Effector CD8-positive, alpha-beta T cell (primary cell): ENCODE measurements at places on chromosomes 16 and 17.

- DNase-seq, result no peak
These were observed 11.2 kb upstream of the SPN start for GRCh38 chr16:29651774-29652349.

GRCh38 chr16:709566-710499, 4.2 kb upstream of the FBXL16 start:
- DNase-seq, result no peak

DNA sequence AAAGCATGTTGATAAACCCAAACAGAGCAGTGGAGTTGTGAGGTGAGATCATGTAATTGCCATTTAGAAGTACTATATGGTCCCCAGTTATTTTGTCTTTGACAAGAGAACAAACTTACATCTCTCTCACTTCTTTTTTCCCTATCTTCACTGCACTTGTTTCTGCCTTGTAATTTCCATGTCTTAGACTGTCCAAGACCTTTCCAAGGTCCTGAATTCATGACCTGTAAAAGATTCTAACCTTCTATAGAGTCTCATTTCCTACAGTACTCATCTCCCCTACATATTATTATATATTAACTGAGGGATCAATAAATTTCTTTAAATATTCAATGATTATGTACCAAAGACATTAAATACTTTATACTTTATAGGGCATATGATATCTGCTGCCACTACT, 295.3 kb upstream of the KIF2B start:
- no peak for DNase-seq

- DNase-seq, result no peak
These were observed 142.2 kb downstream of the ABCA8 start for GRCh38 chr17:68812876-68813584.

DNA sequence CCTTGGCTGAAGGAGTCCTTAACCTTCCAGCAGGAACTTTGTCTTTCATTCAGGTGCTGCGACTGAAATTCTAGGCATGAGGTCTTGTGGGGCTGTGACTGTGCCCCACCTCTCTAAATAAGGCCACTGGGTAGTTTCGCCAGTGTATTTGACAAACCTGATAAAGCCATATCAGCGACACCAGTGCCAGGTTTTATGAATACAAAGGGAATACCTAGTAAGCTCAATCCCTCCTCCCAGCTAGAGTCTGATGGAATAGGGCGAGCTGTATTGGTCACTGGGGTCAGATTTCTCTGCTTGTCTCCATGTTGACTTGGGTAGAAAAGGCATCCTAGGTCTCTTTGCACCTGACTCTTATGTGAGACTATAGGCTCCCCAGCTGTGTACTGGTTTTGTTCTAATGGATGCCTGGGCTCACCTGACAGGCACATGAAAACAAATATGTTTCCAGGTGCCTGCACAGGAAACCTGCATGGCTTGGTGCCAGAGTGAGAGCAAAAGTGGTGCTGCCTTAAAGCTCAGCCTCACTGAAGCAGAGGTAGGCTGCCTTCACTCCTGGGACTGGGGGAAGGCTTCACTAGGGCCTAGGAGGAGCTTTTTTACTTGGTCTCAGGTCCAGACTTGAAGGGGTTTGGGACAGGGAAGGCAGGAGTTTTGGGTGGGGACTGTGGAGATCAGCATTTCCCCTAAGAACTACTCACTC, 8.3 kb downstream of the SLC7A6 start:
- DNase-seq, result peak; percentile 38

DNA sequence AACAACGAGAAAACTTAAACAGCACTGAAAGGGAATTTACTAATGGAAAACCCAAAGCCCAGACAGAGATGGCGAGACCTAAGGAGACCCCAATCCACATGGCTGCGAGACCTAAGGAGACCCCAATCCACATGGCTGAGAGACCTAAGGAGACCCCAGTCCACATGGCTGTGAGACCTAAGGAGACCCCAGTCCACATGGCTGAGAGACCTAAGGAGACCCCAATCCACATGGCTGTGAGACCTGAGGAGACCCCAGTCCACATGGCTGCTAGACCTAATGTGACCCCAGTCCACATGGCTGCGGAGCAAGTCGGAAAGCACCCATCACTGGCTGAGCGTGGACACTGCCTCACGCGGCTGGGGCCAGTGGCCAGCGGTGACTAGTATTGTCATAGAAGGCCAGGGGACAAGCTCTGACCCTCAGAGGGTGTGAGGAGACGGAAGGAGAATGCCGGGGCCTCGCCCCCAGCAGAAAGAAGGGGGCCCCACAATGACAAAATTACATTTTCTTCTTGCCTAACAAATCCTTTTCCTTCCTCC, 241.8 kb downstream of the C16orf95 start:
- no peak for DNase-seq

- DNase-seq, result no peak
These were observed 2.6 kb downstream of the HES7 start for GRCh38 chr17:8121407-8121680.

GRCh38 chr17:944266-944826, 35.2 kb downstream of the NXN start:
- no peak for DNase-seq

GRCh38 chr16:21190599-21190998, 20.8 kb downstream of the ZP2 start:
- DNase-seq, result no peak

DNA sequence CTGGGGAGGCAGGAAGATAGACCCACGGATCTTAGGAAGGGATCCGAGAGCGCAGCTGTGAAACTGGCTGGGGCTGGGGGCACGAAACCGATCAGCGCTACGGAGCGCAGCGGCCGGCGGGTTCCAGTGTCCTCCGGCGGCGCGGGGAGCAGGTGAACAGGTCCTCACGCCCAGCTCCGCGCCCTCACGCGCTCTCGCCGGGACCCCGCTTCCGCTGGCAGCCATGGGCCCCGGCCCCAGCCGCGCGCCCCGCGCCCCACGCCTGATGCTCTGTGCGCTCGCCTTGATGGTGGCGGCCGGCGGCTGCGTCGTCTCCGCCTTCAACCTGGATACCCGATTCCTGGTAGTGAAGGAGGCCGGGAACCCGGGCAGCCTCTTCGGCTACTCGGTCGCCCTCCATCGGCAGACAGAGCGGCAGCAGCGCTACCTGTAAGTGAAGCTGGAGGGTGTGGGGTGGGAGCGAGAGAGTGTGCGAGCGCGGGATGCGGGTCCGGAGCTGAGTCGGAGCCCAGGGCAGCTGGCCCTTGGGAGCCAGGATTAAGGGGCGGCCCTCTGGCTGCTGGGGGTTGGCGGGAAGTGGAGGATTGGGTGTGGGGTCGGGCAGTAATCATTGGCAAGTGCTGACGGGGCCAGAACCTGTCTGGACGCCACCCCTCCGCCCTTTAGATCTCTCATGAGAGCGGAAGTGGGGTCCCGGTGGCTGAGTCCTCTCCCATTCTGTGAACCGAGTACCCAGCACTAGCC, 479 bp downstream of the ITGA3 start:
- DNase-seq, result peak; percentile 12
